Esophagus mucosa (tissue), 1 donor: ENCODE measurements at places on chromosomes 3 and 15.

DNA sequence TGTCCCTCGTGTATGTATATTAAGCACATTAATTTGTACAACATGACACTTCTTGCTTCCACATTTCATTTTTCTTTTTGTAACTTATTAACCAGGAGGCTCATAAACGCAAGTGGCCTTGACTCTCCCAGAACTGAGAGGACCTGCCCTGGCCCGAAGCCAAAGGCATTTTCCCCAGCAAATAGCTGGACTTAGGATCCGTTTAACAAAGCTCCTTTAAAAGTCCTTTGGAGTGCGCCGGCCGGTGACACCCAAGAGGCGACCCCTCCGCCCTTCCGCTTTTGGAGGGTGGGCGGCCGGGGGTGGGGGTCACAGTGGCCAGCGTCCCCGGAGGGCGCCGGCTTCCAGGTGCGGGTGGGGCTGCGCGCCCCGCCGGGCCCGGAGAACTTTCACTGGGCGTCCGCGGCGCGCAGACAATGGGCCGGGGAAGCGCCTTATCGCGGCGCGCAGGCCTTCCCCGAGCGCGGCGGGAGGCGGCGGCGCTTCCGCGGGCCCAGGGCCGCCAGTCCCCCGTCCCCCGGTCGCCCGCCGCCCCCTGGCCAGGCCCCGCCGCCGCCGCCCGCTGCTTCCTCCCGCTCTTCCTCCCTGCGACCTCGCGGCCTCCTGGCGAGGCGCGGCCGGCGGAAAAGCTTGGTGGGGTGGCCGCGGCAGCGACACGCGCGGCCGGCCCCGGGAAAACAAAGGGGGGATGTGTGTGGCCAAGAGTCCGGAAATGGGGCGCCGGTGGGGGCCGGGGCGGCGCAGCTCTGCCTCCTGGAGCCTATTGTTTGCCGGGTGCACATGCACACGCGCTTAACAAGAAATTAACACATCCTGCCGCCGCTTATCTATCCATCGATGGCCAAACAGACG, 613.4 kb downstream of the MCTP2 start:
- peak; percentile 64 for ATAC-seq

DNA sequence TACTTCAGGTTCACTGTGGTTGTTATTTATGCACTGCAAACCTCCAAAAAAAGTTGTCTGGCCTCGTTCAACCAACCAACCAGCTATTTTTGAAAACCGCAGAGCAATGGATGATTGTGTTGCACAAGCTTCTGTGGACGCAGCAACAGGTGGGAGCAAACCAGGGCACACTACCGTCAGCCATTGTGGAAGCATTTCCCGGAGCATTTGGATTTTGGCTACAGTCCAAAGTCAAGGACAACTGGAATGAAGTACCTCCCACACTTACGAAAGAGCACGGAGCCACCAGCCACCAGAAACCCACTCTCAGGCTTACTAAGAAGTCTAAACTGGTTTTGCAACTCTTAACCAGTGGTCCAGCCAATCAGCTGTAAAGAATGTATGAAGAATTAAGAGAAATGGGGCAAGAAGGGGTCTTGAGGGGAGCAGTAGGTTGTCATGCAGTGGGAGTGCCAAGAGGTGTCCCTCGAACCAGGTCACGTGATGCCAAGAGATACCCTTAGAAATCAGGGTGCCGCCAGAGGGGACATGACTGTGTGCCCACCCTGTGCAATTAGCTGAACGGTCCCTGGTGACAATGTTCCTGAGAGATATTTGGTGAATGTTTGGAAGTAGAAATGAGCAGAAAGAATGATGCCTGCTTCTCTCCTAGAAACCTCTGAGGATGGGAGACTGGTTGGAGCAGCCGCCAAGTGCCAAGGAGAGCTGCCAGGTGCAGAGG, 68.9 kb upstream of the PCSK6 start:
- no peak for ATAC-seq

DNA sequence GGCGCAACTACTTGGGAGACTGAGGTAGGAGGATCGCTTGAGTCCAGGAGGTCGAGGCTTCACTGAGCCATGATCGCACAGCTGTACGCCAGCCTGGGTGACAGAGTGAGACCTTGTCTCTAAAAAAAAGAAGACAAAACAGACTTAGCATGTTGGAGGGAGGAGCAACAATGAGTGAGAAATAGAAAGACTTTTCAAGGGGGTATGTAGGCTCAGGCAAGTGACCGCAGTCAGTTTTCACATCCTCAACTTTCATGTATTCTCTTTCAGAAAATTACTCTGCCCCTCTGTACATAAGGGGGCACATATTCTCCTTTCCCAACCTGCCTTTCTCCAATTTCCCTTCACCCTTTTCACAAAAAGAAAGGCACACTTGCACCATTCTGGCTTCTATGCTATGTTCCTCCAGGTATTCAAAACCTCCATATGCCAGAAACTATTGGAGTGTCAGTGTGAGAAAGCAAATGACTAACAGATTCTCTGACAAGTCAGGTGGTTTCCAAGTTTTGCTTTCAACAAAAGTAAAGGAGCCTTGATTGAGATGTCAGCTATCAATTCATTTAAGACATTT, 7.6 kb downstream of the NSUN3 start:
- no peak for ATAC-seq

DNA sequence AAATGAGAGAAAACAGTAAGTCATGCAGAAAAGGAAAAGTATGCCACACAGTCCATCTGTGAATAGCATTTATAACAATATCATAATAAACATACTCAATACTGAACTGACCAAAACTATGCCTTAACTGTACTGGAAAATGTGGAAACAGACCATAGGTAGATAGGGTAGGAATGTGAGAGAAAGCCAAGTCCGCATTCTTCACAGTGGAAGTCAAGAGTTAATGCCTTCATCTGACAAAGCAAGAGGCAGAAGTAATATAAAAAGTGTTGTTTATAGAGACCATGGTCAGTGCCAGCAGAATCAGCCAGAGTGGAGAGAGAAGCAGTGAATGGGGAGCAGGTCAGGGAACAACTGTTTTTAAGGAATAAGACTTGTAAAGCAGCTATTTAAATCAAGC, 52.3 kb downstream of the KBTBD12 start:
- no peak for ATAC-seq
